ENCODE measurements at places on chromosomes 16 and 17.

- DNase-seq: peak; percentile 20
Measured at GRCh38 chr16:27676839-27677238, 126.9 kb downstream of the KATNIP start.

GRCh38 chr16:84532291-84532724 is 27.8 kb upstream of the MEAK7 start:
- DNase-seq: peak; percentile 94

DNA sequence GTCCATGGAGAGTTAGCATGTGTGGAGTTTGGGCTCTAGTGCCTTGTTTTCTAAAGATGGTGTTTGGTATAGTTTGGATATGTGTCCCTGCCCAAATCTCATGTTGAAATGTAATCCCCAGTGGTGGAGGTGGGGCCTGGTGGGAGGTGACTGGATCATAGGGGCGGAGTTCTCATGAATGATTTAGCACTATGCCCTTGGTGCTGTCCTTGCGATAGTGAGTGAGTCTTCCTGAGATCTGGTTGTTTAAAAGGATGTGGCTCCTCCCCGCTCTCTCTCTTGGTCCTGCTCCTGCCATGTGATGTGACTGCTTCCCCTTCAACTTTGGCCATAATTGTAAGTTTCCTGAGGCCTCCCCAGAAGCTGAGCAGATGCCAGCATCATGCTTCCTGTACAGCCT is 8.9 kb upstream of the ZNF19 start:
- DNase-seq: no peak

GRCh38 chr17:42655528-42655927 is 3.6 kb upstream of the TUBG2 start:
- DNase-seq: no peak

DNA sequence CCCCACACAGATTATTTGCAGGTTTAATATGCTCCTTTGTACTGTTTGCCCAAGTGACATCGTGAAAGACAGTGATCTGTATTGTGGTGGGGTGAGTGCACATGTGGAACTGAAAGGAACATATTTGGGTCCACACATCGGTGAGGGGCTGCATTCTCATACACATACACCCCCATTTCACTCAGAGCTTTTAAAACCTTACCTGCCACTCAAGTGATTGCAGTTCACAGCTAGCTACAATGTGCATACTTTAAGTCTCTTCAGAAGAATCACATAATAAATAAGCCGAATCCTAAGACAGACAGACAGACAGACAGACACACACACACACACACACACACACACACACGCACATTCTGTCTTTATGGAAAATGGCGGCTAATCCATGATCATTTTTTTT is 102.6 kb downstream of the AATF start:
- DNase-seq: no peak

Measured in AG04450 (cell line).